ENCODE measurements at places on chromosomes 1 and 21.

- DNase-seq: no peak
Measured at GRCh38 chr1:193356249-193356648, 169.8 kb upstream of the B3GALT2 start.

GRCh38 chr1:26079960-26080814 is 12.8 kb upstream of the TRIM63 start:
- DNase-seq: no peak

- DNase-seq: peak; percentile 45
Measured at GRCh38 chr1:158121604-158122254, 59.0 kb upstream of the CD1D start.

- peak; percentile 29 for DNase-seq
Measured at GRCh38 chr1:8661185-8662110, 156.0 kb downstream of the RERE start.

GRCh38 chr1:10171105-10171767 is 39.1 kb upstream of the KIF1B start:
- DNase-seq: no peak

GRCh38 chr1:61950418-61950817 is 208.1 kb downstream of the PATJ start:
- peak; percentile 10 for DNase-seq

GRCh38 chr1:226656601-226657277 is 82.3 kb downstream of the ITPKB start:
- DNase-seq: no peak

- peak; percentile 43 for DNase-seq
Measured at GRCh38 chr1:19124273-19124672, 85.8 kb downstream of the UBR4 start.

DNA sequence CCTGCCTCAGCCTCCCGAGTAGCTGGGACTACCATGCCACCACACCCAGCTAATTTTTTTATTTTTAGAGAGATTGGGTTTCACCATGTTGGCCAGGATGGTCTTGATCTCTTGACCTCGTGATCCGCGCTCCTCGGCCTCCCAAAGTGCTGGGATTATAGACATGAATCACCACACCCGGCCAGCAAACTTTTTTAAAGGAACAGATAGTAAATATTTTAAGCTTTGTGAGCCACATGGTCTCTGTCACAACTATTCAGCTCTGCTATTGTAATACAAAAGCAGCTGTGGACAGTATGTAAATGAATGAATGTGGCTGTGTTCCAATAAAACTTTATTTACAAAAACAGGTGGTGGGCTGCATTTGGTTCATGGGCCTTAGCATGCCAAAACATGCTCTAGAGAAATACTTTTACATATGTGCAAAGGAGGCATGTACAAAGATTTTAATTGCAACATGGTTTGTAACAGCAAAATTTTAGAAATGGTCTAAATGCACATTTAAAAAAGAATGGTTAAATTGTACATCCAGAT is 47.0 kb downstream of the CDCP2 start:
- DNase-seq: no peak

DNA sequence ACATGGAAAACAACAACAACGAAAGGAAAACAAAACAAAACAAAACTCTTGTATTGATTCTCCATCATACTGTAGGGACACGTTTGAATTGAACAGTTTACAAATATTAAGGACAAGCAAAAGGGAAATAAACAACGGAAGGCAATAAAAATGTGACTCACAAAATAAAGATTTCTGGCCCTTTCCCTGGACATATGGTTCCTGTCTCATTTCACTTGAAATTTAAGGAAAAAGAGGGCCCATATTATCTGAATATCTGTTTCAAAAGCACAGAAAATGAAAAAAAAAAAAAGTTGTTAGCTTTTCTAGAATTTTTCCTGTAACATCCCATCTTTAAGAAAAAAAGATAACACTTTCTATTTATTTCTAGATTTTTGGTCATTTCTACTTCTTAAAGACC is 3.6 kb upstream of the PKN2 start:
- DNase-seq: no peak

DNA sequence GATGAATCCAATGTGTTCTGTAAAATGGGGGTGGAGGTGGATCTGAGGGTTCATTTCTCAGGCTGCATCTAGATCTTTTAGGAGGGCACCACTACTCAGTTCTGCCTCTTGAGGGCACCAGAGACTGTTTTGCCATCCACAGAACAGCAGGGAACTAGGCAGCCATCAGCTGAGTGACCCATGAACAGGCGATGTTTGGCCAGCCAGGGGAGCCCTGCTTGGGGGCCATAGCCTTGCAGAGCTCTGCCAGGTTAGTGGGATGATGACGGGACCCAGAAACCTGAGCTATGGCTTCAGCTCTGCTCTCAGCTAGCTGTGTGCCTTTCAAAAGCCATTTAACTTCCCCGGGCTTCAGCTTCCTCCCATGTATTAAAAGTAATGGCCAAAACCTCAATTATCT is 13.4 kb upstream of the NOS1AP start:
- peak; percentile 51 for DNase-seq

- DNase-seq: no peak
Measured at GRCh38 chr1:236760986-236761385, 34.1 kb upstream of the MTR start.

DNA sequence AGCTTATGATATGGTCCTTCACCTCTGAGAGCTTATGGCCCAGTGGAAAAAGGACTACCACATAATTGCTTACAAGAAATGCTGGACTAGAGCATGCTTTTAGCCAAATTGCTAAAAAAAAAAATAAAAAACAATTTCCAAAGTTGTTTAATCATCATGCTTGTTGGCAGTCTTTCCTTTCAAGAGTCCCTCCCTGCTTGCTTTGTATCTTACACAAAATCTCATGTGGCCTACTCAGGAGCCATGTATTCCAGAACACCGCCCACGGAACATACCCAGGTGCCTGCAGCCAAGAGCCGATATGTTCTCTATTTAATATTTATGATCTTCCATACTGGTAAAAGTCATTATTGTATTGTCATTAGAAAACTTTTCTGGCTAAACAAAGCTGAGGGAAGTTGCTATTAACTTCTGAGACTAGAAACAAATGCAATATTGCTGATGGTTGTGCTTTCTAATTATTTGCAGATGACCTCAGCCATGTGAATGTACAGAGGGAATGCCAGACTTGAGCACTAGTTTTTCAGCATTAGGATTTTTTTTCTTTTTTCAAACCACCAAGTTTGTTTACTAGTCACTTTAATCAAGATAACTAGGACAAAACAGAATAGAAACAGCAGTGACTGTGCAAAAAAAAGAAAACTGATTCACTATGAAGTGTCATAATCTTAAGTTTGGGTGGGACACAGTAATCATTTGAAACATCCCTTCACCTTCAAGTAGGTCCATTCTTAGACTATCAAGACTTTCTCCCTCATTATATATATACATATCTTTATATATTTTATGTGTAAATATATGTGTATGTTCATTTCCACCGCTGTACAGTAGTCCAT is 129.3 kb upstream of the GORAB start:
- DNase-seq: no peak

DNA sequence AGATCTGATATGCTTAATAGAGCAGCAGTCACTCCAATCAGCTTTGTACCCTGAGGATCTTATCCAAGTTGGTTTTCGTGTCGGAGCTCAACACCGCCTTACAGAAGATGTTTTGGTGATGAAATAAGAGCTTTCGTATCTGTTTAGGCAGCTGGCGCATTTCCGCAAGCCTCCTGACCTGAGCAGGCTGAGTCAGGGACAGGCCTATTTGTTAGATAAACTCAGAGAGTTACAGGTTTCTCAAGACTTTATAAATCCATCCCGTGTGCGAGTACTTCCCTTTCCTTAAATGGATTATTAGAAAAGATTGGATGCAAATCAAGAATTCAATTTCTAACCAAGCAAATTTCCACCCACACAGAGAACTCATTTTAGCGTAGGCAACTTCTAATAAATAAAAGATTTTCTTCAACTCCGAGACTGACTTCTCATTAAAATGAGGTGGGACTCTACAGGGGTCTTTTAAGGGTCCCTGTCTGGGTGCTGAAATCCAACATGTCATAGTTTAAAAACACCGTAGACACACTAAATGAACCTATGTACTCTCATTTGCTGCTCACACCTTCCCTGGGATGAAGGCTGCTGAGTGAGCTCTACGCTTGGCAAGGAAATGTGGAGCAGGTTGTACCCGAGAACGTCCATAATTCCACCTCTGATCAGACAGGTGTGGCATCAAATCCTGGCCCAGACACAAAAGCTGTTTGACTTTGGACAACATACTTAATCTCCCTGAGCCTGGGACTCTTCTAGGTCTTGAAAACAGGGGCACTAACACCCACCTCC is 106.9 kb upstream of the F3 start:
- DNase-seq: no peak

DNA sequence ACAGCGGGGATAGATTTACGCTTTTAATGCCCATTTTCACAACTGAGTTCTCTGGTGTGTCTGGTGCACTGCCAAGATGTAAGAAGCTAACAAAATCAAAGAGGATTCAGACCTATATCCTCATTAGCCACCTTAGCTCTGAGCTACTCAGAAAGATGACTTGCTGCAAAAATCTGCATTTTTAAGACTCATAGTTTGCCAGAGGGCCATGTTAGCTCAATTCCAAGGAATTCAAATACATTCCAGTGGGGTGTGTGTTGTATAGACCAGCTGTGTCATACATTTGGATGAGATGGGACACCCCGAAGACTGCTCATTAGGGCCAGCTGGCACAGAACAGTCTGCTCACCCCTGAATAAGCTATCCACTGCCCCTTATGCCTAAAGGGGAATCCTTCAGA is 8.9 kb downstream of the DENND2D start:
- DNase-seq: no peak

DNA sequence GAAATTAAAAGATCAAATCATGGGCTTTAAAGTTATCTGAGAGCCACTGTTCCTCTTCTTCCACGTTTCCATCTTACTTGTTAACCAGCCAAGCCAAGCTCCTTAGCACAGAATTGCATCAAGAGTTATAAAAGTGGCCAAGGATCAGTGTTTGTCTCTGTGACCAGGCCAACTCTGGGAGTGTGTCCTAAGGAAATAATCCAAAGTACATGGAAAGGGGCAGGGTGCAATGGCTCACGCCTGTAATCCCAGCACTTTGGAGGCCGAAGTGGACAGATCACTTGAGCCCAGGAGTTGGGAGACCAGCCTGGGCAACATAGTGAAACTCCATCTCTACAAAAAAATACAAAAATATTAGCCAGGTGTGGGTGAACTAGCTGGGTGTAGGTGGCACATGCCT is 10.0 kb upstream of the MPZL1 start:
- DNase-seq: no peak

DNA sequence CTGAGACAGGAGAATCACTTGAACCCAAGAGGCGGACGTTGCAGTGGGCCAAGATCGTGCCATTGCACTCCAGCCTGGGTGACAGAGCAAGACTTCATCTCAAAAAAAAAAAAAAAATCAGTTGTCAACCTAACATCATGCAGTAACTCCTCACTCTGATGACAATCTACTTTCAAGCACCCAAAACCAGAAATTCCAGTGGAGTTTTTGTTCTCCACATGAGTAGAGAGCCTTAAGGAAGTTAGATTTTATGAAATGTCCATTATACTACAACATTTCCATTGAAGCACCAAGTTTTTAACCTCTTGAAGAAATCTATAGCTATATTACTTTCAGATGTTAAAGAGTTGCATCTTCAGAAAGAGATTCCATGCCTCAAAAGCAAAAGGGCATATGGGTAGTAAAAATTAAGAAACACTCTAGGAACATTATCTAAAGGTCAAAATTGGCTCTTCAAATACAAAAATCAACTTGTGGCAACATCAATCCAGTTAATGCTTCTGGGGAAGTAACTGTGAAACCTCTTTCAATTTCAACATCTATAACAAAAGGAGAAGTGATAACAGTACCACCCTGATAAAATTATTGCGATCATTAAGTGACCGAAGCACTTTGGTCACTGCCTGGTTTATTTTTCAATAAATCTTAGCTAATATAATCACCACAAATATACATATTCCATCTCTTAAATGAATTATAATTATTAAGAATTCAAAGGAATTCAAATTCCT is 7.7 kb downstream of the LPGAT1 start:
- DNase-seq: no peak

DNA sequence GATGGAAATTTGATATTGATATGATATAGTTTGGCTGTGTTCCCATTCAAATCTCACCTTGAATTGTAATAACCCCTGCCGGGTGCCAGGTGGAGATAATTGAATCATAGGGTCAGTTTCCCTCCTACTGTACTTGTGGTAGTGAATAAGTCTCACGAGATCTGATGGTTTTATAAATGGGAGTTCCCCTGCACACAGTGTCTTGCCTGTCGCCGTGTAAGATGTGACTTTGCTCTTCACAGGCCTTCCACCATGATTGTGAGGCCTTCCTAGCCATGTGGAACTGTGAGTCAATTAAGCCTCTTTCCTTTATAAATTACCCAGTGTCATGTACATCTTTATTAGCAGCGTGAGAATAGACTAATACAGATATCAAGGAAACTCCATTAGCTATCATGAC is 74.6 kb downstream of the MAP3K7CL start:
- DNase-seq: no peak

DNA sequence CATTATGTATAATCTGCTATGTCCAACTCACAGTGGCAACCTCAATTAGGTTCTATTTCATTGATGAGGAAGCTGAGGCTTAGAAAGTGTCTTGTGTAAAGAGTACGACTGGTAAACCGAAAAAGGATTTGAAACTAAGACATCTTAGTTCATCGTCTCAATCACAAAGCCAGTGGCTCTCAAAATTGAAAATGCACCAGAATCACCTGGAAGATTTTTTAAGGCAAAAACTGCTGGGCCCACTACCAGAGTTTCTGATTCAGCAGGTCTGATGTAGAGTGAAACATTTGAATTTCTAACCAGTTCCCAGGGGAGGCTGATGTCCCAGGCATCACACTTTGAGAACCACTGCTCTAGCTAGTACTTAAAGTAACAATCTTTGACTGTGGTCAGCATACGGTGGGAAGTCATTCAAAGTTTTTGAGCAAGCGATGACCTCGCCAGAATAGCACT is 5.2 kb upstream of the LRRC53 start:
- peak; percentile 4 for DNase-seq

GRCh38 chr1:108142773-108143394 is 57.3 kb downstream of the SLC25A24 start:
- no peak for DNase-seq

DNA sequence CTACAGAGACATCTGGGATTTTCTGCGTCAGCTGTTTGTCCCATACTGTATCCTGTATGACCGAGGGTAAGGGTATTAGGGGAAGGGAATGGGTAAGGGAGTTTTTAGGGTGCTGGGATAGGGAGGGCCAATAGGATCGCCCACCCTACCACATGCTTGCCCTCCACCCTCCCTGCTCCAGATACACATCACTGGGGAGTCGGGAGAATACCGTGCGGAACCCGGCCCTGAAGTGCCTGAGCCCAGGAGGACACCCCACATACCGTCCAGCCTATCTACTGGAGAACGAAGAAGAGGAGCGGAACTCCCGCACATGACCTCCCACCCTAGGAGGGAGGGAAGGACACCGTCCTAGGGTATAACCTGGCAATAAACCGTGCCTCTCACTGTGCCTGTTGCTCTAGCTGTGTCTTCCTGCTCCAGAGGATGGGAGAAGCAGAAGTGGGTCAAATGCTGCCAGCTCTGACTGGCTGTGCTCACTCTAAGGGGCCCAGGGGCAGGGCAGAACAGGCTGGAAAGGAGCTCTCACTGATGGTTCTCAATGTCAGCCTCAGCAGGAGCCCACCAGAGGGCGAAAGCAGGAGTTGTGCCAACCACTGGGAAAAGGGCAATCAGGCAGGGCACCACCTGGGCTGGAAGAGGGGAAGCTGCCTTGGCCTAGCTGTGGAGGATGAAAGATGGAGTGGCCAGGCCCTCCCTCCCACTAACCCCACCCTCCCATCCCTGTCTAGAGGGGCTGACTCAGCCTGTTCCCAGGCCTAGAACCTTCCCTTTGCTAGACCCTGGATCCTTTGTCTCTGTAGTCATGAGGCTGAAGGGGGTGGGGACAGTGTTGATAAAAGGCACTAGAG is 440 bp upstream of the LENEP start:
- DNase-seq: no peak

GRCh38 chr1:115980998-115981993 is 5.0 kb downstream of the SLC22A15 start:
- DNase-seq: peak; percentile 67

Data from GM13977 (cell line).